ENCODE measurements at places on chromosomes 3 and 15.
A peak's percentile ranks its signal among the peaks of the same experiment; 100 is the strongest.

- DNase-seq = no peak
These were observed 82.8 kb downstream of the PCSK6 start for GRCh38 chr15:101406526-101407195.

DNA sequence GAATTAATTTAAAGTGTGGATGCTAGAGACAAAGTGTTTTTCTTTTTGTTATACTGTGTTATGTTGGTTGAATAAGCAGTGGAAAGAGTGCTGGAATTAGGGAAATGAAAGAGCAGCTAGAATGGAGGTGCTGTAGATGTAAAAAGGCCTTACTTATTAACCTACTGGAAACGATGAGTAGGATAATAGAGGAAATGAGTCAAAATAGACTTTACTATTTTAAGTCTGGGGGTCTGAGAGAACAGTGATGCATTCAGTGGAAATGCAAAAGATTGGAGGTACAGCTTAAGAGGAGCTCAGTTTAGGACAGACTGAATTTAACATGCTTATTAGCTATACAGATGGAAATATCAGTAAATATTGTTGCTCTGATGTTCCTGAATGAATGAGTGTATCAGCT lies 674.0 kb downstream of the OTOL1 start:
- no peak for DNase-seq

DNA sequence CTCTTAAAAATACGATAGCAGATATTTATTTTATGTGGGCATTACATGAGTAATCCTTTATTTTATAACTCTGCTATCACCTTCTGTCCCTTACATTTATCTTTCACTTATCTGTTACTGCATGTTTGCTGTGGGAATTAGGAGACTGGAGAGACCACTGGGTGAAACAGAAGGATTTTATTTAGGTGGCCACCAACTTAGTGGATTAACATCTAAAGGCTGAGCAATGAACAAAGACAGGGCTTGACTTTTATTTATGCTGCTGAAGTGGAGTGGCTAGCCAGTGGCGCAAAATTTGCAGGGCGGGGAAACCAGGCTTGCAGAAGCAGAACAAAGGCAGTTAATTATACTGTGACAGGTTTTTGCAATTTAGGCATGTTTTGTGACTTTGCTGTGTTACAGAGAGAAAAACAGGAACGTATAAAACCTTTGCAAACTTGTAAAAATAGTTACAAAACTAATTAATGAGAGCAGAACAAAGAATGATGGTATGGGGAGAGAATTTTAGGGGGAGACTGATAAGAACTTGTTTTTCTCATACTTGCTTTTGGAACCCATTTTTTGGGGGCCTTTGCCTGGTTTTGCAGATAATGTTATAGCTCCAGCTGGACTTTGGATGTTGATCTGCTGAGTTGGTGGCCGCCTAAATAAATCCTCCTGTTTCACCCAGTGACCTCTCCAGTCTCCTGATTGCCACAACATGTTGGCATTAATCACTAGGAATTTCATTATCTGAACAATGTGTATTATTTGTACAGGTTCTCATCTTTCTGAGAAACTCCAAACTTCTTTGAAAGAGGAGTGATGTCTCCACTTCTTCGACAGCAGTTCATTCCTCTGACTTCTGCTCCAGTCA lies 18.0 kb downstream of the KLHL24 start:
- DNase-seq = no peak

DNA sequence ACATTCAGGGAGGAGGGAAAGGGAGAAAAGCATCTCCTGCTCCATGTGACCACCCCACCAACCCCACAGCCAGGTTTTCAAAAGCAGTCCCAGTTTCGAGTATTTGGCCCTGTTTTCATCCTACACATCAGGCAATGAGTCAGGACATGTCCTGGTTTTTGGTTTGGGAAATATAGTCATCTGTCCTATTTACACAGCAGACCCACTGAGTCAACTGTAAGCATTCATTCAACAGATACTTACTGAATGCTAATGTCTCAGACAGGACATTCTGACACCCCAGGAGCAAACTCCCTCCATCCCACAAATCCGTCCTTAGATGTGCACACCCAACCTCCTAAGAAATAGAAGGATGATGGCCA lies 32.9 kb downstream of the IGDCC3 start:
- DNase-seq = no peak

GRCh38 chr3:139934613-139935015 lies 371 bp upstream of the CLSTN2 start:
- peak; percentile 90 for DNase-seq

- no peak for DNase-seq
These were observed 334.6 kb upstream of the GRM7 start for GRCh38 chr3:6526321-6526720.

- no peak for DNase-seq
These were observed 103.1 kb downstream of the VGLL3 start for GRCh38 chr3:86887876-86888275.

DNA sequence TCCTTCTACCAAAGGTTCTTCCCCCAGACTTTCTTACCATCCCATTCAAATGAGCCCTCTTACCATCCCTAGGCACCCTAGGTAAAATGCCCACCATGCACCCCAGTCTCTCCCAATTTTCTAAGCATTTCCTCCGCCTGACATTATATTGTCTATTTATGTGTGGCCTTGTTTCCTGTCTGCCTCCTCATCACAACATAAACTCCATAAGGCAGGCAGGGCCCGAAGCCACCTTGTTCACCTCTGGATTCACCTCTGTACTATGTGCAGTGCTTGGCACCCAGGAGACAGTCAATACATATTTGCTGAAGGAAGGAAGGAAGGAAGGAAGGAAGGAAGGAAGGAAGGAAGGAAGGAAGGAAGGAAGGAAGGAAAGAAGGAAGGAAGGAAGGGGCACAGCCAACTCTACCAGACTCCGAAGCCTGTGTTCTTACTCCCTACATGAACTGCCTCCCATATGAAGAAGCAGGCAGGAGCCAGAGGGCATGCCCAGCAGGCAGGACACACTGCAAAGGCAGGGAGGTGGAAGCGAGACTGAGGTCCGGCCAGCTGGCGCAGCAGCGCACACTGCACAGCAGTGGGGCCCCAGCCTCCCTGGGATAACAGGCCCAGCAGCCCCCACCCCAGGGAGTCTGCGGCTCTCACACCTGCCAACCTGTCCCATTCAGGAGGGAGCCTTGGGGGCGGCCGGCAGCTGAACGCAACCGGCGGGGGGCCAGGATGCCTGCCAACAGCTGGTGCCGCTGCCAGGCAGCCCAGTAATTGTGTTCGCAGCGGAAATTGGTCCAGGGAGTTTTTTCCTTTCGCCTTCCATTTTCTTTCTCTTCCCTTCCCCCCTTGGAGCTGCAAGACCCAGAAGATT lies 106.0 kb upstream of the LINGO1 start:
- peak; percentile 90 for DNase-seq

- no peak for DNase-seq
These were observed 15.7 kb downstream of the UQCC5 start for GRCh38 chr3:52552089-52552488.

DNA sequence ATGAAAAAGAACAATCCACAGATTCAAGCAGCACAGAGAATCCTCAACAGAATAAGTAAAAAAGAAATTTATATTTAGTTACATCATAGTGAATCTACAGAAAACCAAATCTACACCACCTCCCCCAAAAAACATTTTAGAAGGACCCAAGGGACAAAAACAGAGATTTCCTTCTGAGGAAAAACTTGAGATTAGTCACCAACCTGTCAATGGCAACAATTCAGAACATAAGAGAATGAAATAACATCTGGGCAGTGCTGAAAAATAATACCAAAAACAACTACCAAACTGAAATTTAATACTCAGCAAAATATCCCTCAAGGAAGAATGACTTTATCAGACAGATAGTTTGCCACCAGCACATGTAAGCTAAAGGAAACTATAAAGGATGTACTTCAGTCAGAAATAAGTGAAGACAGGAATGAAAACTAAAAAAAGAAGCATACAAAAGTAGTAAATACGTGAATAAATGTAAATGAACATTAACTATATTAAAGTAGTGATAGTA lies 260.7 kb downstream of the ULK4 start:
- DNase-seq = no peak

GRCh38 chr3:128879991-128880390 lies 571 bp downstream of the ACAD9 start:
- DNase-seq = no peak

DNA sequence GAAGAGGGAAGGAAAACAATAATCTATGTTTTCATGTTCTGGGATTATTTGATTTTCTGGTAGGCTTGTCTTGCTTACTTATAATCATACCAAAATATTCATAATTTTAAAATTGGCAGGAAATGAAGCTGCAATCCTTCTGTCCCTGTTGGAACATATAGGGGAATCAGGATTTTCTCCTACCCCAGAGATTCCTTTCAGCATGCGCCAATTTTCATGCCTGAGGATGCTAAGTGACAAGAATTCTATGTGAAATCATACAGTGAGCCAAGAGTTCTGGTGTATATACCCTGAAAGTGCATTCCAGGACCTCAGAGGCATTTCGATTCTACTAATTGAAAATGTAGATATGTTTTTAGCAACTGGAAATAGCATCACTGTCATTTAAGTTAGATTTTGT lies 9.9 kb upstream of the CADPS start:
- DNase-seq = no peak

- no peak for DNase-seq
These were observed 1.5 kb upstream of the HEXA start for GRCh38 chr15:72377331-72377730.

DNA sequence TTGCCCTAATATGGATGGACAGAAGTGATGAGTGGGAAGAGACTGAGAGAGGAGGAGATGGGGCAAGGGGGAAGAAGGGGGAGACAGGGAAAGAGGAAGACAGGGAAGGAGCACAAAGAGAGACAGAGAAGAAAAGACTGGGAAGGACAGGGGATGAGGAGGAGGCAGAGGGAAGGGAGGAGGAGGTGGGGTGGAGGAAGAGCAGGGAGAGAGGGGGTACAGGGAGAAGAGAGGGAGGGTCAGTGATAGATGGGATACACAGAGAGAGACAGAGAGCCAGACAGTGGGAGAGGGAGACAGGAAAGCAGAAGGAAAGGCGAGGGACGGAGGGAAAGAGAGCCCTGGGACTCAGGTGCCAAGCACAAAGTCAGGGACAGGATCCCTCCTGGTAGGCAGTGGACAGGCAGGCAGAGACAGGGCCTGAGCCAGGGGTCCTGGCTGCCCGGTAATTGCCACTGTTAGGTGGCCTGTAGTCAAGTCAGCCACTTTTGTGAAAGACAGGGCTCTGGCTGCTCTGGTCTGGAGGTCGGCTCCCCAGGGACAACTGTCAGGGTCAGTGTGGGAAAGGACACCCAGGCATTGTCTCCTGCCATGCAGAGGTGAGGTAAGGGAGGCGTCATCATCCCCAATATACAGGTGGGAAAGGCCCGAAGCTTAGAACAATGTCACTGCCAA lies 9.8 kb downstream of the VILL start:
- DNase-seq = no peak

- DNase-seq = no peak
These were observed 49.4 kb upstream of the CCDC174 start for GRCh38 chr3:14602006-14602803.

DNA sequence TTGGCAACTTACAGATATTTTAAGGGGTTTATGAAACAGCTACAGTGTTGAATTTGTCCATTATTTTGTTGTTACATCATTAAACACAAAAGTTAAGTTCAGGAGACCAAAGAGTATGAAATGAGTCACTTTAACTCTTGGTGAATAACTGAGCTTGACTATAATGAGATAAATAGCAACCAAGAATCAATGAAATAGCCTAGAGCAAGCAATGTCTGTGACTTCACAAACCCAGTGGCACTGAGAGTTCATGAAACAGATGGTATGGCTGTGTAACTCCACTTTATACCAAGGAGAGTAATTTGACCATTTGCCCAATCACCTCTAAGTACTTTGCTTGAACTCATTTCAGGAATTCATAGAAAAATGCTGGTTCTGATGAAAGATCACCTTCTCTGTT lies 169.6 kb upstream of the GADL1 start:
- DNase-seq = no peak

DNA sequence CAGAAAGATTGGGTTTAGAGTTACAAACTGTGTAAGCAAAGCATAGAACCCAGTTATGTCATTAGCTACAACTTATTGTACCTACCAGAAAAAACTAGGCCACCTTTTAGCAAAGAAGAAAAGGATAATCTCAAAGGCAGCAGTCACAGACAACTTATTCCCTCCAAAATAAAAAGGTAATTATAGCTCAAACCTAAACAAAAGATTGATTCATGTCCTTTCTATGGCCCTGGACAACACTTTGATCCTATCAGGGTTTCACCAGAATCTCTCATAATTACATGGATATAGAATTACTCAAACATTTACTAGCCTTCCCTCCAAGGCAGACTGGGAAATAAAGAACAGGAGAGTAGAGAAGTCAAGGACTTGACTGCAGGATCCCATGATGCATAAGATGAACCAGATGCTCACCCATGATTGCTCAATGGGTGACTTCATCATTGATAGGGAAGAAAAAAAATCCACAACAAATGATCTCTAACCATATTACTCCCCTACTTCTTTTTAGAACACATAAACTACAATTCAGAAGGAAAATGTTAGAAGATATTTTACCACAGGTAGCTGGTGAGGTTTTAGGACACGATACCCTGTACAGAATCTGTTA lies 17.4 kb downstream of the DET1 start:
- no peak for DNase-seq

DNA sequence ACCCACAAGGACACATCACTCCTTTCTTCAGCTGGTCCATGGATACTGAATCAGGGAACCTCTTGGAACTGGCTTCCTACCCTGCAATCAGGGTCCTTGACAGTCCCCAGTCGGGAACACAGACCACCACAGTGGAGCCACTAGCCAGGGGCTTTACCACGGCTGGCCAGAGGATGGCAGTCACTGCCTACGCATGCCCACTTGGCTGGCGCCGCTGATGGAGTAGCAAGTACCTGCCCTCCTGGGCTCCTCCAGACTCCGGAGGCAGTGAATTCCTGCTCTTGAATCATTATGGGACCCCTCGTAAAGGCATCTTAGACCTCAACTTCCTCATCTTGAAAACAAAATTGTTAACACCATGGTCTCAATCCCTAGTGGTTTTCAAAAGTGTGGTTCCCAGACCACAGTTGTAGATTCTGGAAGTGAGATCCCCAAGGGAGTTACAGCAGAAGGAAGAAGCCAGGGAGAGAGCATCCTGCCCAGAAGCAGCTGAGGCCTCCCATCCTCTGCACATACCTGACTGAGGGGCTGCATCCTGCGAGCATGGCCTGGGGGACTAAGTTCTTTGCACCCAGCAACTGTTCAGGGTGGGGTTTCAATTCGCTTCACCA lies 9.1 kb upstream of the SKIC8 start:
- peak; percentile 64 for DNase-seq

DNA sequence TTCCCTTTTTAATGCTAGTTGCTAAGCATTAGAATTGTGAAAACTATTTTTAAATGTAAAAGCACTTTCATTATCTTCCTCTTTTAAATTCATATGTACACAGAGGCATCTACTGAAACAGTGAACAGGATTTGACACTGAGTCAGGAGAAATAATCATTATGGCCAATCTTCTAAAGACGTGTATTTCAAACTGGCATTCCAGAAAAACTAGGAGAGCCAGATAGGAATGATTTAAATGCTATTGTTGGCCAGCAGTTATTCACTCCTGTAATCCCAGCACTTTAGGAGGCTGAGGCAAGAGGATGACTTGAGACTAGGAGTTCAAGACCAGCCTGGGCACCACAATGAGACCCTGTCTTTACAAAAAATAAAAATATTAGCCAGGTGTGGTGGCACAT lies 67.6 kb upstream of the RAP2B start:
- DNase-seq = no peak

GRCh38 chr3:63343674-63344073 lies 65.6 kb downstream of the SYNPR start:
- peak; percentile 93 for DNase-seq

All from NCI-H1092 treated with DMSO at 0.1 percent for 48 hours (cell line).